Left lobe of liver (tissue), 2 donors: ENCODE measurements at places on chromosomes 13 and 19. TPM values are rescaled to one million over a fixed set of nuclear protein-coding genes. Genes with fewer than 3 reads are reported as not detected.

DNA sequence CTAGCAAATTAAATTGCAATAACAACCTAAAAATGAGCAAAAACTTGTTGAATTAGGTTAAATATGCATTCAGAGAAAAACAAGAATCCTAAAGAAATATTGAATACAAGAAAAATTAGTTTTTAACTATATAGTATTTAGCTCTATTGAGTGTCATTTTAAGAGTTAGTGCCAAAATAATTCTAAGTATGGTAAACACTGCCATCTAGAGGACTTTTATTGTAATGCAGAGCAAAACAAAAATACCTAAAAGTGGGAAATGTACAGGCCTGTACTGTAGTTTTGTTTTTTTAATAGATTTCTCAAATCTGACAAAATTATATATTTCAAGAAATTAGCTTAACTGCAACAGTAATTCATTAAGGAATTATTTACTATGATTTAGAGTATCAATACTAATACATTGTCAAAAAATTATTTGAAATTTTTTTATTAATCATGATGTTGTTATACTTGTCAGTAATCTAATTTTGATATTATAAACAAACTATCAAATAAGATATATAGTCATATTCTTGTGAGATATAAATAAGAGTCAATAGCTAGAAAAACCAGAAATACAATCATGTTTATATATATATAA is 8.2 kb upstream of the PCDH9 start:
- DNase-seq: no peak

DNA sequence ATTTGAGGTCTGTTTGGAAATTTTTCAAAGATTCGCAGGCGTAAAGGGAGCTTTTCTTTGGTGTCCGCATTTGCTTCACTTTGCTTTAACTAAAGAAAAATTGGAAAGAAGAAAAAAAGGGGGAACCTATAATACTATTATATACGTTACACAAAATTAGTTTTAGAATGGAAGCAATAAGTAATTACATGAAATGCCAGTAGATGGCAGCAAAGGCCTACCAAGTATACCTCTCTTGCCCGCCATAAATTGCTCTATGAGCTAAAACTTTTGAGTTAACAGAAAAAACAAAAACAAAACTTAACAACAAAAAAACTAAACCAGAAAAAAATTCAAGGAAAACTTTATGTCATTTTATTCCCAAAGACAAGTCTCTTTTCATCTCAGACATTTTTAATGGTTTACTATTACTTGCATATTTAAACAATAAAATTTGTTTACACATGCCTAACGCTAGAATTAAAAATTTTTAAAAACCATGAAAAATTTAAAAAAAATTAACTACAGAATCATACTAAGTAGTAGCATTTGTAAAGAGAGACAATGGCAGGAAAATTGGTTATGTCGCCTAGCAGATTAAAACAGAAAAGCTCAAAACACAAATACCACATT is 271.4 kb downstream of the NALCN start:
- DNase-seq: no peak

DNA sequence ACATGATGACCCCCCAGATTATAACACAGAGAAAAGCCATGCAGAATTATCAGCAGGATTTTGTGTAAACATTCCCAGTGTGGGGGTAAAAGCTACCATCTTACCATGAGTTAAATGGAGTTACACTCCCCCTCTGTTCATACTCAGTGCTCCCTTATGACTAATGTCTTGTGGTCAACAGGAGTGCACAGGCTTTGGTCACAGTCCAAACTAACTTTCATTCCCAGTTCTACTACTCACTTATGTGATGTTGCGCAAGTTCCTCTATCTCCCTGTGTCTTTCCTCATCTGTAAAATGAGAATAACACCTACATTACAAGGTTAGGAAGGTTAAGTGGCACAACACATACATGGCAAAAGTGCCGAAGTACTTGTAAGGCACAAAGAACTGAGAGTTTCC is 277.9 kb downstream of the RBM26 start:
- no peak for DNase-seq

- DNase-seq: no peak
Measured at GRCh38 chr19:40081411-40081810, 9.3 kb downstream of the ZNF780A start.

LYPD5 gene
- not detected for total RNA-seq

- no peak for DNase-seq
Measured at GRCh38 chr19:12873891-12874745, 7.1 kb downstream of the DNASE2 start.

DNA sequence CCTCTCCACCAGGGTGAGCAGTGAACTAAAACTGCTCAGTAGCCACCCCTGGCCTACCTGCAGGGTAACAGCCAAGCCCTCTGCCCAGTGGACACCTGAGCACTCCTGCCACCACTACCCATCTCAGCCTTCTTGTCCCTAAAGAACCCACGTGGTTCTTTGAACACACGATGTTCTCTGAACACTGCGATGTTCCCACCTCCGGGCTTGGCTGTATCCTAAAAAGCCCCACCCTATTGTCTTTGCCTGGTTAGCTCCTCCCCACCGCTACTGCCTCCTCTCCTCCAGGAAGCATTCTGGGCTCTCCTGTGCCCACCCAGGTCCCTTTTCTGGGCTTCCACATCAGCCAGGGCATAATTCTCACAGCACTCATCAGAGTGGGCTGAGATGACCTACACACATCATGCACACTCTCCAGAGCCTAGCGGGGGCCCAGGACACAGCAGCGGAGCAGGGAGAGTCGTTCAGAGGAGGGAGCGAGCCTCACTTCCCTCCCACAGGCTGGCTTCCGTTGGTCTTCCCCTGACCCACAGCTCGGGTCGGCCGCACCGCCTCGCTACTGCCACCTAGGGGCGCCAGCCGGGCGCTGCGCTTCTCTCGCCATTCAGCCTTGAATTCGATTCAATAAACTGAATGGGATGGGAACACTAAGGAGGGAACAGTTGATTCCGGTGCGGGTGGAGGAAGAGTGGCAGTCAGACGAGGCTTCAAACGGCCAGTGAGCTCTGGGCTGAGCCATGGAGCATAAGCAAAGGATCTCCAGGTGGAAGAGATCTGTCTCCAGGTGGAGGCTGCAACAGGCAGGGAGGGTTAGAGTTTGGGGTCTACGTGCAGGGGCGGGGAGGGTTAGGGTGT is 3.2 kb downstream of the ELAVL1 start:
- peak; percentile 84 for DNase-seq

DNA sequence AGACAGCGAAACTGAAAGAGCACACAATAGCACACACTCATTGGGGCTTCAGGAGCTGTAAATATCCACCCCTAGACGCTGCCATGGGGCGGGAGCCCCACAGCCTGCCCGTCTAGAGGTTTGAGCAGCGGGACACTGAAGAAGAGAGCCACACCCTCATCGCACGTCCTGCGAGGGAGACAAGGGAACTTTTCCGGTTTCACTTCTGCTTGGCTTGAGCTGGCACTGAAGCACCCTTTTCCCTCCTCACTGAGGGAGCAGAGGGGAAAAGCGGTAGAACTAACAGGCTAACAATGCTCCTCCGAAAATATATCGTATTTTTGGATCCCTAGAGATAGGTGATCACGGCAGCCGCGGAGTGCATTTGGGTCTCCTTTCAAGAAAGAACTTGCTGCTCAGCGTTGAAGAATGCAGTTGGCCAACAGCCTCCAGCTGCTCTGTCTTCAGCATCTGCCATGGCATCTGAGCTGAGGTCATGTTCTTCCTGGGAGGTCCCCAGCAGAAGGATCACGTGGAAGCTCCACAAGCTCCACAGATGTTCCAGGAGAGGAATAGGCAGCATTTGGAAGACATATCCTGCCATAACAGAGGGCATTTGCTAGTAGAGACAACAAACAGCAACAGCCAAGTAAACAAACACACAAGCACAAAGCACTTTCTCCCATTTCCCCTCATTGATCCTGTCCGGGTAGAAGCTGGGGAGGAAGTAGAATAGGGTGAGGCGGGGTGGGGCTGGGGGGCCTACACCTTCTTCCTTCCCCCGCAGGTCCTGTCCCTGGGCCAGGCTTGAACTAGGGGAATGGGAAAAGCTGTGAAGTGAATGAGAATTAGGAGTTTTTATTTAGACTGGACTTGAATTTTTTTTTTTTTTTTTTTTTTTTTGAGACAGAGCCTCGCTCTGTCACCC is 44.8 kb upstream of the ALOX5AP start:
- DNase-seq: peak; percentile 48

GRCh38 chr19:4453232-4454179 is 4.1 kb downstream of the UBXN6 start:
- DNase-seq: no peak

DNA sequence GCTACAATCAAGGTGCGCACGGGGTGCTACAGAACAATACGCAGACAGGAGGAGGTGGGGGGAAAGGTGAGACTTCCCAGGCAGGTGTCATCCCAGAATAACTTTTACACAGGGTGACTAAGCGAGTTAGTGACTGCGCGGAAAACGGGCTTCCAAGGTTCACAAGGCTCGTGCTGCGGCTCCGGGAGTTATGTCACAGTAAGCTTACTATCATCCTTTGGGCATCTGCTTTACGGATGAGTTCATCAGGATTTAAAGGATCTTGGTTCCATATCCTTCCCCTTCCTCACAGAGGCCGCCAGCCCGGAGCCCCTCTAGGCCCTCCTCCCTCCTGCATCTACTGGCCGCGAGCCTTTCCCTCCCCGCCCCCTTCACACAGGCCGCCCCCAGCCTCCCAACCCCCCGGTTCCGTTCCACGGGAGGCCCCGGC is 474 bp upstream of the IFT88 start:
- peak; percentile 67 for DNase-seq

DNA sequence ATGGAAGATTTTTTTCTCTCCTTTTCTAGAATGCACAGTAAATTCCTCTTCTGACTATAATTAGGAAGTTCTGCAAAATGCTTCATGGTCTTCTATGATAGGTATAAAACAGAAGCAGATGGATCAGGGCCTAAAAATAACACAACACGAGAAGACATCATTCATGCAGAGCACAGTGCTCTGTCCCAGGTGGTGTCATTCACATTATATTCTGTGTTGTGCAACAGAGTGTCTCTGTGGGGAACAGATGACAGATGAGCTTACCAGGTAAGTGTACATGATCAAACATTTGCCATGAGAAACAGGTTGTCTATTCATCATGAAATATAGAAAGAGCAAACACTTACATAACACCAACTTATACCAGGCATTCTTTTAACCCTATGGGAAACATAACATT is 288.3 kb downstream of the KCTD12 start:
- DNase-seq: no peak
